ENCODE measurements at places on chromosomes 4 and X. TPM values are rescaled to one million over a fixed set of nuclear protein-coding genes. Genes with fewer than 3 reads are reported as not detected.
A peak's percentile ranks its signal among the peaks of the same experiment; 100 is the strongest.

The ATP2B3 gene
- not detected for total RNA-seq

DNA sequence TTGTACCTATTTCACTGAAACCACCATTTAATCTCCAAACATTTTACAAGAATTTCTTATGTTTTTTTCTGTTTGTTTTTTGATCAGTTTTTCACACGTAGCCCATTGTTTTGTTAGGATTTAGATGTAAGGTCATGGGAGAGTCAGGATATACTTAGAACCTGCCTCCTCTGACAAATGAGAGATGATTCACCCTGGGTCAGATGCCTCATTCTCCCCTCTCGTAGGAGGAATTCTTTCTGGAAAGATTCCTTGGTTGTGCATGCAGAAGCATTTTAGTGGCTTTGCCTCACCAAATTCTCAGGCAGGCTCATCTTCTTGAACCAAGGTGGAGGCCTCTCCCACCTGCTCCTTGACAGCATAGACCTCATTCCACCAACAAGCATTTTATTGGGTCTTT, 599.3 kb downstream of the SPRY1 start:
- DNase-seq: peak; percentile 72

GRCh38 chr4:145988628-145989027, 50.0 kb upstream of the ZNF827 start:
- DNase-seq: no peak

GRCh38 chrX:10507181-10507580, 113.2 kb downstream of the MID1 start:
- peak; percentile 57 for DNase-seq
